ENCODE measurements at places on chromosomes 13 and 19.

GRCh38 chr13:48304143-48304876, 759 bp downstream of the RB1 start:
- DNase-seq = no peak

DNA sequence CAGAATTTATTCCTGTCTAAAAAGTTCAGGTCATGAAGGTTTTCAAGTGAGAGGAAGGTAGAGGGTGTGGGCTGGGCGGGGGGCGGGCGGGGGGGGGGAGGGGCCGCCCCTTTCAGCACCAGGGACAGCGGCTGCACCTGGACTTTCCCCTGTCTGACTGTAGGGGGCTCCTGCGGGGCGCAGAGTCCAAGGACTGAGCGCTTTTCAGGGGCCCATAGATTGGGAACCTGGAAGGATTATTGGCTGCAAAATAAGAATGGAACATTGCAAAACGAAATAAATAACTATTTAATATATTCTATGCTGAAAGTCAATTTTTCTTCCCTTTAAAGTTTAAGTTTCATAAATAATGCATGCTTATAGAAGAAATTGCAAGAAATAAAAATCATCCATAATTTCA, 8.9 kb upstream of the CYP4F3 start:
- no peak for DNase-seq

DNA sequence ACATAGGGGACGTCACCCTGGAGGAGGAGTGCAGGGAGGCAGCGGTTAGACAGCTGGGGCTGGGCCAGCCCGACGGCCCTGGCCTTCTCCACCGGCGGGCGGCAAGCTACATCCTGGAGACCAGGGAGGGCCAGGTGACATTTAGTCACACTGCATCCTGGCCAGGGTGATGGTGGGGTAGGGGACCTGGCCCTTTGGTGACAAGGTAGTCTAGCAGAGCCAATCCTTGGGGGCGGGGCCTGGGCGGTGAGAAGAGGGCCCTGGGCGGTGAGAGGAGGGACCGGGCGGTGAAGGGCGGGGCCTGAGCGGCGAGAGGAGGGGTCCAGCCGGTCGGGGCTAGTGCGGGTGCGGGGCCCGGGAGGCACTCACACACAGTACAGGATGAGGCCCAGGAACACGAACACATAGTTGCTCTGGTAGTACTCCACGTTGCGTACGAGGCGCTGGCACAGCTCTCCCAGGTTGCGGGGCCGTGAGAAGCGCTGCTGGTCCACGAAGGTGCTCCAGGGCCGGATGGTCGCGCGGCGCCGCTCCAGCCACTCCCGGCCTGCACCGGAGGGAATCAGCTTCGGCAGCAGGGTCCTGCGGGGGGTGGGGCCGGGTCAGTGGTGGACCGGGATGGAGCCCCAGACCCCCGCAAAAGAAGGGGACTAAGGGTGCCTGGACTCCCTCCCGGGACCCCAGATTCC, 610 bp downstream of the RABAC1 start:
- no peak for DNase-seq

- no peak for DNase-seq
These were observed 9.1 kb downstream of the FFAR2 start for GRCh38 chr19:35457173-35457572.

DNA sequence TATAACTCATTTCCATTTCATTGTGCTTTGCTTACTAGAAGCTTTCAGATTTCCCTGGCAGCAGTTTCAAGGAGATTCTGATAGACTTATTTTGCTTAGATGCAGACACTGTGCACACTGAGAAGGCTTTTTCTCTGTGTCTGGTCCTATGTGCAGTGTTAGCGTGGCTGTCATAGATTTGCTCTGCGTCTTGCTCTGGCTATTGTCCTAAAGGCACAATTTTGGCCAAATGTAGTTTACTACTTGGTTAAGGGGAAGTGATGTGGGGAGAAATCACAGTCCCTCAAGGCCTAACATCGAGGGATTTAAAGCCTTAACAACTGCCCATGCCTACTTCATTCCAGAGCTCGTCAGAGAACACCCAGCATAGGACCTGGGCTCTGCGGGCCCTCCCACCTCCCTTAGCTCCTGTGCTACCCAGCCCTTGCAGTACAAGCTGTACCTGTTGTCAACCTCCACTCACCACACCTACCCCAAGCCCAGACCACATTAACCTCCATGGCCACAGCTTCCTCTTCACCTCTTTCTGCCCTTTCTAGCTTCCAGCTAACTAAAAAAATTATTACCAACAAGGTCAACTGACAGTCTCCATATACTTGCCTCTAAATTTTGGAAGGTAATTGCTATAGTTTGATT, 38.9 kb upstream of the KATNAL1 start:
- DNase-seq = no peak

- DNase-seq = no peak
These were observed 363.2 kb downstream of the SLITRK6 start for GRCh38 chr13:85436029-85436428.

DNA sequence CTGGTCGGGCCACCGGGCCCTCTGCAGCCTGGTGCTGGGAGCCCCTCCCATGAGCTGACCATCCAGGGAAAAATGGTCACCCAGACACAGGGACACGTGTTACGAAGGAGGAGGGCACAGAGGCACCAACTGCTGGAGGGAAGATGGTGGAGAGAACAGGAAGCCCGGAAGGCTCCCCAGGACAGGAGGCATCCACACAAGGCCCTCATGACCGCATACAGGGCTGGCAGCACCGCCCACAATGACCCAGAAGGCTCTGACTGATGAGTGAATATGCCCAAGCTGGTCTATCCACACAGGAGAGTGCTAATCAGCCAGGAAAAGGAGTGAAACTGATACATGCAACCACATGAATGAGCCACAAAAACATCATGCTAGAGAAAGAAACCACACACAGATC, 14.0 kb upstream of the TMEM86B start:
- no peak for DNase-seq

- DNase-seq = peak; percentile 100
These were observed 7.8 kb upstream of the SELENOV start for GRCh38 chr19:39506944-39507714.

DNA sequence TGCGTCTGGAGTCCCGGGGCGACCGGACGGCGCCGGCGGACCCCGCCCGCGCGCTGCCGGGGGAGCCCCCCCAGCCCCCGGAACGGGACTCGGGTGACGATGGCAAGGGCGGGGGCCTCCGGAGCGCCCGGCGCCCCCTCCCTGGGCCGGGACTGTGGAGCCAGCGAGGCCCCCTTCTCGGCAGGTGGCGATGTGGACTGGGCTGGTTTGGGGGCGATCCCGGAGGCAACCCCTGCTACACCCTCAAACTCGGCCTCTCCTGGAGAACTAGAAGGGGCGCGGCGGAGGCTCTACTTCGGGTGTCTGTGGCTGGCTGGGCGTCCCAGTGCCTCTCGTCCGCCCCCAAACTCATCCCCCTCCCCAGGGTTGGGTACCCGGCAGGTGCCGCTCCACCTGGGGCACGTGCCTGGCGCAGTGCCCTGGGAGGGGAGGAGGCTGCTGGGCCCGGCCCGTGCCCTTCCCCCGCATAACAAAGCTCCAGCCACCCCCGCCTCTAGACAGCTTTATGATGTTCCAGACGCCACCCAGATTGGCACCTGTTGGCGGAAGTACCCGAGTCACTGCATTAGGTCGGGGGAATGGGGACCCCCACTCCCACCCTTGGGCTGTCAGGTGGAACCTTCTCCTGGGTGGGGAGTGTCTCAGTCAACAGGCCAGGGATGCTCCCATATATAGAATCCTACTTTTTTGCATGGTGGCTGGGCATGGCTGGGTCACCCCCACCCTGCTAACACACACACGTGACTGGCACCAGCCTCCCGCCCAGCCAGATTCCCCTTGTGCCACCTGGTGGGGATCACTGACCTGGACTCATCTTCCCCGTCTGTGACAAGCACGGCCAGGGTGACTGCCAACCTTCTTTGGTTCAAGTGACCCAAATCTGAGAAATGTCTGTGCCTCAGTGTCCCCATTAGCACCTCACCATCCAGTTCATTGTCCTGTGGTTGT, 722 bp downstream of the PKN1 start:
- no peak for DNase-seq

DNA sequence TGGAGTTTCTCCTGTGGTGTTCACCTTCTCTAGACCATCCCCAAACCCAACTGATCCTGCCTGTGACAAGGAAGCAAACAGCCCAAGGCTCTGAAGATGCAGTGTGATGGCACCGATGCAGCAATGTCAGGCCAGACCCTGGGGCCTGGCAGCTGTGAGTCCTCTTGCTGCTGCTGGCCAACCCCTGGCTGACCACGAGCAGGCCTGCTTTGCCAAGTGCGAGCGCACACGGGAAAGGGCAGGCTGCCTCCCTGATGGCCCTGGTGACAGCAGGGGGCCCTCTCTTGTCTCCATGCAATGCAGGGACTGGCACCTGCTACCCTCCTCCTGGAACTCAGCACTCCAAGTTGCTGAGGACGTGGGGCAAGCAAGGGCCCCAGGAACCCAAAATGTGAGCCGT, 5.4 kb upstream of the VSTM2B start:
- no peak for DNase-seq

- no peak for DNase-seq
These were observed 721.1 kb downstream of the EFNB2 start for GRCh38 chr13:105814219-105814901.

DNA sequence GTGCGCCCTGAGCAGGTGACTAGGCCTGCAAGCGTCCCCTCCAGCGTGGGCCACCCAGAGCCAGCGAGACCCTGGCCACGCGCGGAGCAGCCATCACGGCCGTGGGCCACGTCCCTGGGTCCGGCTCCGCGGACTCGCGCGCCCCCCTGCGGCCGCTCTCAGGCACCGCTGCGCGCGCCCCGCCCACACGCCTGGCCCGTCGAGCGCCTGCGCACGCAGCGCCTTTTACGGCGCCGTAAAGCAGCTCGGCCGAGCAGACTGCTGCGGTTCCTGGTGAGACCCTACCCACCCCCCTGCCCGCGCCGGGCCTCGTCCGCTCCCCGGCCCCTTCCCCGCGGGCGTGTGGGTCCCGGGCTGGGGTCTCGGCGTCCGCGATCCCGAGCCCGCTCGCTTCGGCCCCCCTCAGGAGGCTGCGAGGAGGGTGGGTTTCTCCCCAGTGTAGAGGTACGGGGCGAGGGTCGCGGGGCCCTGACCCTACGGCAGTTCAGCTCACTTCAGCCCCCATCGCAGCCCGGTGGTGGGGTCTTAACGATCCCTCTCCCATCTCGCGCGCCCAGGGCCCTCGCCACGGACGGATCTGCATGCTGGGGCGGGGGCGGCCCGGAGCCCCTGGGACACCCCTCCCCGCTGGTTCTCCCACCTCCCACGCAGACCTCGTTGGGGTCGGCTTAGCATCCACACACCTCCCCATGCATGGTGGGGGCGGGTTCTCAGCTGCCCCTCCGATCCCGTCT, at the start of gene TRAPPC5:
Gene TRAPPC5 (plus strand): TSS at position 228 of the 734 bp plus-strand sequence. CDS start 1,421 bp downstream, outside the sequence.
- DNase-seq = no peak

- DNase-seq = no peak
These were observed 780.4 kb upstream of the SLITRK6 start for GRCh38 chr13:86579662-86580061.

DNA sequence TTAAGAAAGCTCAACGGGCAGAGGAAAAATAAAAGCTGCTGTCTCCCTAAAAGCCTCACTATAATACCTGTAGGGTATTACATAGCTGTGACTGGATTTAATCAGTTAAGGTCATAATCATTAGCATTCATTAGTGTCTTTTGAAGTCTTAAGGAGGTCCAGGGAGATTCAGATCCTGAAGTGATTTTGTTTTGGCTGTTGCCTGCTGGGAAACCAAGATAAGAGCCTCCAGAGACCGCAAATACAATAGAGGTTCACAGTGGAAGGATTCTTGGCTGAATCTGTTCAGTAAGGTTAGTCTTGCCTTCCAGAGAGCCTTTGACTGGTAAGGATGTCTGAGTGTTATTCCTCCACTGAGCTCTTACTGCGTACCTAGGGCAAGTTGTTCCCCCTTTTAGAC, 54.0 kb upstream of the TNFRSF19 start:
- no peak for DNase-seq

DNA sequence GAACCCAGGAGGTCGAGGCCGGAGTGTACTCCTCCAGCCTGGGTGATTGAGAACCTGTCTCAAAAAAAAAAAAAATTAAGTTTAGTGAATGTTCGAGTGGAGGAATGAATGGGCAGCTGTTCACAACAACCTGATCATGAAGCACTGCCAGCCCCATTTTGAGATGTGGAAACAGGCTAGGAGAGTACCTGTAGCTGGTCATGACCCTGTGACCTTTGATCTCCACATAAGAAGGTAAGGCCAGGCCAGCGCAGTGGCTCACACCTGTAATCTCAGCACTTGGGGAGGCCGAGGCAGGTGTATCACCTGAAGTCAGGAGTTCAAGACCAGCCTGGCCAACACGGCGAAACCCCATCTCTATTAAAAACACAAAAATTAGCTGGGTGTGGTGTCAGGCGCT, 7.6 kb downstream of the RAVER1 start:
- no peak for DNase-seq

DNA sequence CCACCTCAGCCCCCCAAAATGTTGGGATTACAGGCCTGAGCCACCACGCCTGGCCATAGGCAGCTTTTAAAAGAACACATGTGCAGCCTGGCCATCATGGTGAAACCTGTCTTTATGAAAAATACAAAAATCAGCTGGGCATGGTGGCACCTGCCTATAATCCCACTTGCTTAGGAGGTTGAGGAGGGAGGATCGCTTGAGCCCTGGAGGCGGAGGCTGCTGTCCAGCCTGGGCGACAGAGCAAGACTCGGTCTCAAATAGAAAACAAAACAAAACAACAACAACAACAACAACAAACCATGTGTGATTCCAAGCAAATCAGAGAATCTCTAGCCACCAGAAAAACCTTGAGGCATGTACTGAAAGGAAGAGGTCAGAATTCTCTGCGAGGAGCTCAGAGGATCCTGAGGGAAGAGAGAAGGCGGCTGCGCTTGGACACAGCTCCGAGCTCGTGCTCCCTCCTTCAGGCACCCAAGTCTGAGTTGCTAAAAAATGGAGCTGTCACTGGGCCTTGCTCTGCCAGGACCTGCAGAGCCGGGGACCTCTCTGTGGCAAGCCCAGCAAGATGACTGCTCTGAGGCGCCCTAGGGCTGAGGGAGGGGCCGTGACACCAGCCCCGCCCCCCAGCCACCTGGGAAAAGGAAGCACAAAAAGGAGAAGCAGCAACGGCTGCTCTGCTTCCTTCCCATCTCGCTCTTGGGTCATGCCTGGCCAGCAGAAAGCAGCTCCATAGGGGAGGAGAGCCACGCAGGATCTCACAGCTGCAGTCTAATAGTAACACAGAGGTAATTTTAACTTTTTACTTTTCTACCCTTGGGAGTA, at the start of gene ARL11:
Gene ARL11 (plus strand): TSS at position 677 of the 822 bp plus-strand sequence. CDS start 1,941 bp downstream, outside the sequence.
- no peak for DNase-seq

- no peak for DNase-seq
These were observed 22.1 kb downstream of the VASP start for GRCh38 chr19:45529420-45529785.
